DMS53 (cell line): ENCODE measurements at places on chromosomes 2 and 18.

DNA sequence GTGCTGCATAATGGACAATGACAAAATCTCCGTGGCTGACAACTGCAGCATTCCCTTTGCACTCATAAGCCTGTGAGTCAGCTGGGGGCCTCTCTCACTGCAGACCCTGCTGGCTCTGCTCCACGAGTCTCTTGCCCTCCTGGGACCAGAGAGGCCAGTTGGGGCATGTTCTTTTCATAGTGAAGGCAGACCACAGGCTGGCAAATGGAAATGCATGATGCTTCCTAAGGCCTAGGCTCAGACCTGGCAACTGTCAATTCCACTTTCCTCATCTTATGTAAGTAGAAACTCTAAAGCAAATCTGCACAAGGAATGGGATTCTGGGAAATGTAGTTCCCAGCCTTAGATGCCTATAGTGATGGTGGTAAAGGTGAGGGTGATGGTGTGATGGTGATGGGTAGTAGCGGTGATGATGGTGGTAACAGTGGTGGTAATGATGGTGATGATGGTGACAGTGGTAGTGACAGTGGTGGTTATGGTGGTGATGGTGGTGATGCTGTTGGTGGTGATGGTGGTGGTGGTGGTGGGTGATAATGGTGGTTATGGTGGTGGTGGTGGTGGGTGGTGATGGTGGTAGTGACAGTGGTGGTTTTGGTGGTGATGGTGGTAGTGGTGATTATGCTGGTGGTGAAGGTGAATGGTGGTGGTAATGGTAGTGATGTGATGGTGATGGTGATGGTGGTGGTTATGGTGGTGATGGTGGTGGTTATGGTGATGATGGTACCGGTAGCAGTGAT is 185.8 kb upstream of the ARL4C start:
- peak; percentile 7 for DNase-seq

DNA sequence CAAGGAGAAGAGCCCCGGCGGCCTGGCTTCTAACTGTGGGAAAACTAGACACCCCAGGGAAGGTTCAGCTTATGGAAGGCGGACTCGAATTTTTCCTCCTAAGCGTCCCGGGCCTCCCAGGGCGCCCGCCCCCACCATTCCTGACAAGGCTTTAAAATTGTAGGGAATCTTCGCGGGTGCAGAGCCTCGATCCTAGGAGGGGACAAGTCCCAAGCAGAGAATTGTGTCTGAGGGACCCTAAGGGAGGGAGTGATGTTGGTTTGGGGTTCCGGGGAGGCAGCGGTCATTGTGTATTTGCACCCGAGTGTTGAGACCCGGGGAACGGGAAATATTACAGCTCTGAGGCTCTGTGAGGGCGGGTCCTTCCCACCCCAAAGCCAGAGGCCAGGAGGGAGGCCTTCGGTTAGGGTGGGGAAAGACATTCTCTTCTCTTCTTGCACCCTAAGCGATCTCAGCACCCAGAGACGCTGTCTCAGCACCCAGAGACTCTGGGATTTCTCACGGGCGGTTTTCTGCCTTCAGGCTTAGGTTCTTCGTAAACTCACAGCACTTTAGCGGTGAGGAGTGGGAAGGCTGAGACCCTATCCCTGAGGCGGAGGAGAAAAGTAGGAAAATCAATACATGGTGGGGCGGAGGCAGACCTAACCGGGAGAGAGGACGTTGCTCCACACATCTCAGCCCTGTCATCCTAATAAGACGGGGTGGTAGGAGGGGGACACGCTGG is 7.6 kb downstream of the OSR1 start:
- no peak for DNase-seq

- DNase-seq, result no peak
These were observed 75.1 kb downstream of the MBD5 start for GRCh38 chr2:148096012-148096411.

GRCh38 chr2:9950521-9951271 is 797 bp upstream of the GRHL1 start:
- DNase-seq, result peak; percentile 81

DNA sequence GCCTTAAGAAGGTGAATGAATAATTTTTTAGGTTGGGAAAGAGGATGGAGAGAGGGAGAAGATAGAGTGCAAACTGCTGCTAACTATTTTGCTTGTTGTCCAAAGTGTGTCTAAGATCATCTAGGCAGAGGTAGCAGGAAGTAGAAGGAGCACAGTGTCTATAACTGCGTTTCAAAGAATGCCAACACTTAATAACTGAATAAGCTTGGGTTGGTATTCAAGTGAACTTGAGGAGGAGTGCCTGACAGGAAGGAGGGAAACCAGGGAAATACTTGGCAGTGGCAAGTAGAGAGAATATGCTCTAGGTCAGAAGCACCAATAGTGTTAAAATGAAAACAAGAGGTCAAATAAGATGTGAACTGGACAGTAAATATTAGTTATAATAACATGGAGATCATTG is 155.9 kb downstream of the DPP10 start:
- no peak for DNase-seq

GRCh38 chr2:109300582-109300981 is 171.6 kb downstream of the SH3RF3 start:
- no peak for DNase-seq

DNA sequence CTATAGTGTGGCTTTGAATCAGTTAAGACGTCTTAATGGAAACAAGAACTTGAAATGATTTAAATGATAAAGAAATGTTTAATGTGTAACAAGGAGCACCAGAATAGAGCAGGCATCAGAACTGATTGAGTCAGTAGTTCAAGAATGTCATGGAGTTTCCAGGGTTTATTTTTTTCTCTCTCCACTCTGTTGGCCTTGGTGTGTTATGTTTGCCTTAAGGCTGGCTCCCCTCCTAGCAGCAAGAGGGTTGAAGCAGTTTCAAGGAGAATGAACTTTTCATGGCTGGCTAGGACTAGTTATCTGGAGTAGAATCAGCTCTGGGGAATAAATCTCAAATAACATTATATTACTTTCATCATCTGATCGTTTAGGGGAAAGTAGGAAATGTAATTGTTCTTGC is 13.4 kb upstream of the GLS start:
- DNase-seq, result no peak

GRCh38 chr18:23861805-23862470 is 152.6 kb upstream of the TTC39C start:
- no peak for DNase-seq

GRCh38 chr2:200845194-200845593 is 19.3 kb downstream of the CLK1 start:
- DNase-seq, result no peak

- DNase-seq, result no peak
These were observed 28.9 kb upstream of the CNOT11 start for GRCh38 chr2:101223814-101224231.

- DNase-seq, result no peak
These were observed 42.0 kb downstream of the SP140 start for GRCh38 chr2:230267556-230267955.

DNA sequence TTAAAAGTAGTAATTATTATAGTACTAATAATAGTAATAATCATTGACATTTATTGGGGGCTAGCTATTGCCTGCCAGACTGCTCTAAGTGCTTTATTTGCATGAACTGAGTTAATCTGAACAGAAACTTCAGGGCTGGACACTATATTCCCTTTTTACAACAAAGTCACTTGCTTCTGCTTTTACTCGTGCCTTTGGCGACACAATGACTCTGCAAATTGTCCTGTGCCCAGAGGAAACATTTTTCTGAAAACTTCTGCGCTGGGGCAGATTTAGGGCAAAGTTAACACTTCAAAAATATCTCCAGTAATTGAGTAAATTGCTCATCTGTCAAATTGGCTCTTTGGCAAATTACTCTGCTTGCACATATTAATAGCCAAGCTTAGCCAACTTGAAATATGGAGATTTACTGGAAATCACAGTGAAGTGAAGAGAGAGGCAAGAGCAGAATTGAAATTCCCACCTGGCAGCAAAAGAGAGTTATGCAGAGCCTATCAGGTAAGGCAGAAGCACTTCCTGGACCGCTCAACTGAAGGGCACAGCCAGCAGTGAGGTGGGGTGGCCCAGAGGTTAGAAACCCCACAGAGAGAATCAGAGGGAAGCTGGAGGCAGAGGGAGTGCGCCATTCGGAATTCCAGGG is 36.3 kb downstream of the BMP10 start:
- DNase-seq, result no peak

DNA sequence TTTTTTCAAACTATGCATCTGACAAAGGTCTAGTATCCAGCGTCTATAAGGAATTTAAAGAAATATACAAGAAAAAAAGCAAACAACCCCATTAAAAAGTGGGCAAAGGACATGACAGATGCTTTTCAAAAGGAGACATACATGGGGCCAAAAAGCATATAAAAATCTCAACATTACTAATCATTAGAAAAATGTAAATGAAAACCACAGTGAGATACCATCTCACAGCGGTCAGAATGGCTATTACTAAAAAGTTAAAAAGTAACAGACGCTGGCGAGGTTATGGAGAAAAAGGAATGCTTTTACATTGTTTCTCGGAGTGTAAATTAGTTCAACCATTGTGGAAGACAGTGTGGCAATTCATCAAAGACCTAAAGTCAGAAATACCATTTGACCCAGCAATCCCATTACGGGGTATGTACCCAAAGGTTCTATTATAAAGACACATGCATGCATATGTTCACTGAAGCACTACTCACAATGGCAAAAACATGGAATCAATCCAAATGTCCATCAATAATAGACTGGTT is 643.1 kb upstream of the LRRTM1 start:
- no peak for DNase-seq

DNA sequence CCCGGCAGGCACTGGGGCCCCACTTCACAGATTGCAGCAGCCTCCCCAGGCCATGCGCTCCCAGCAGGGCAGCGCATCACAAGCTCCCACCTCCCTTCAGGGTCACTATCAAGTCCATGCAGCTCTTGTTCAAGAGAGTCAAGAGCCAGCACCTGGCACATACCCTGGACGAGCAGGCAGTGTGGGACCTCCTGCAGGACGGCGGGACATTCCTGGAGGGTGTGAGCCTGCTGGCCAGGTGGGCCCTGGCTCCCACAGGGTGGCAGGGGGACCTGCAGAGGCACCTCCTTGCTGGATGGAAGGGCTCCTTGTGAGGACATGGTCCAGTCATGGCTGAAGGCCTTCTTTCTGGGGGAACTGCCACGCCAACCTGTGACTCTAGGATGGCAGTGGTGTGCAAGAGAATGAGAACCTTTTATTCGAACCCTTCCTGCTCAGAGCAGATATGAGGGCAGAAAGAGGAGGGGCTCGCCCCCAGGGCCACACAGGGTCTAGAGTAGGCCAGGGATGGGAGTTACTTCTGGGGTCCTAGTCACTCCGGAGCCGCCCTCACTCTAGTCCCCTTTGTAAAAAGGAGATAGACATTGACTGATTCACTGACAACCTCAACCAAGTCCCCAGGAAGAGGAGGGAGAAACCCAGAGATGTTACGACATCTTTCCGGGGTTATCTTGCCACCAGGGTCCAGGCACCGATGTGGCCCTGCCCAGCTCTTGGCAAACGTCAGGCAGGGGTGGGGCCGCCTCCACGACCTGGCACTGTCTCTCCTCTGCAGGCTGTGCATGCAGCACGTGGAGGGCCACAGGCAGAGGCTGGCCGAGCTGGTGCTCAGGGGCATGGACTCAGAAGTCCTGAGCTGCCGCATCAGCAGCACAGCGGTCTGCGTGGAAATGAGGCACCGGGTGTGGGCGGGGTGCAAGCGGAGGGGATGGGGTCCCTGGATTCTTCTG is 31.3 kb downstream of the HJURP start:
- no peak for DNase-seq

- no peak for DNase-seq
These were observed 7.2 kb upstream of the MFF start for GRCh38 chr2:227317834-227318233.

DNA sequence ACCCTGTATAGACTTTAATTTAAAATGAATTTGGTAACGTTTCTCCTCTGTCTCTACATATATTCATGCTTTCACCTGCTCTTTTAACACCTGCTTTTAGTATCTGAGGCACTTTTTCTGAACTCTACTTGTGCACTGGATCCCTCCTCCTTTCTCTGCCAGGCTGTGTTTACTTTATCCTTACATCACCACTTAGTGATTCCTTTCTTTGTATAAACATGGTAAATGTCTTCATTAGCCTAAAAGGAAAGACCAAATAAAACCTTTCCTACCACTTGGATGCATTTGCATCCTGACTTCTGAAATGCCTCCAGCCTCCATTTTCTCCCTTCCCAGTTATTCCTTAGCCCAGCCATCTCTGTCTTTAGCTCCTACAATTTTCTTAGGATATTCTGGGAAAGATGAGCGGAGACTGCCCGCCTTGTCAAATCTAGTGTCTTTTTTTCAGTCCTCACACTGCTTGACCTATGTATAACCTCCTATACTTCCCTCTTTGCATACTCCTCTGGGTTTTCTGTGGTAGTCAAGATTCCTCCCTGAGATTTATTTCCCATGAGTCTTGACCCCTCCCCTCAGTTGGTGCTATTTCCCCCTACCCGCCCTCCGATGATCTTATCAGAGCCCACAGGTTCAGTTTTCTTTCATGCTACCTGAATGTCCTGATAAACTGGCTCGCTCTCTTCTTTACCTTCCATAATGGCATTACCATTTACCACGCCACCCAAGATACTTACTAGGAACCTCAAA is 44.8 kb downstream of the REL start:
- DNase-seq, result peak; percentile 79

GRCh38 chr2:62151306-62151638 is 44.6 kb upstream of the B3GNT2 start:
- DNase-seq, result no peak

DNA sequence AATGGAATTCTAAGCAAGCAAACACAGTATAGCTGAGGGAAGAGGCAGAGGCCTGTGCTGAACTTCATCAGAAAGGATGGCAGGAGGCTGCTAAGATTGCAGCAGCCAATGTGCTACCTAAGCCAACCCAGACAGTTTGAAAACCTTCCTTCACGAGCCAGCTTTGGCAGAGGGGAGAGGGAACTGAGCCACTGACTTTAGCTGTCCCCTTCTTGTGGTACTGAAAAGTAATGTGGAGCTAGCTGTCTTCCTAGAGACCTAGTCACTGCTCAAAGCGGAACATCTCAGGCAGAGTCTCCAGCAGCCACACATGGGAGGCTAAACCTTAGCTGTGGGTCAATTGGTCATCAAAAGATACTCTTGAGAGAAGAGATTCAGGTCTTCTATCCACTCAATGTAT is 419.0 kb downstream of the FBXO15 start:
- DNase-seq, result no peak

DNA sequence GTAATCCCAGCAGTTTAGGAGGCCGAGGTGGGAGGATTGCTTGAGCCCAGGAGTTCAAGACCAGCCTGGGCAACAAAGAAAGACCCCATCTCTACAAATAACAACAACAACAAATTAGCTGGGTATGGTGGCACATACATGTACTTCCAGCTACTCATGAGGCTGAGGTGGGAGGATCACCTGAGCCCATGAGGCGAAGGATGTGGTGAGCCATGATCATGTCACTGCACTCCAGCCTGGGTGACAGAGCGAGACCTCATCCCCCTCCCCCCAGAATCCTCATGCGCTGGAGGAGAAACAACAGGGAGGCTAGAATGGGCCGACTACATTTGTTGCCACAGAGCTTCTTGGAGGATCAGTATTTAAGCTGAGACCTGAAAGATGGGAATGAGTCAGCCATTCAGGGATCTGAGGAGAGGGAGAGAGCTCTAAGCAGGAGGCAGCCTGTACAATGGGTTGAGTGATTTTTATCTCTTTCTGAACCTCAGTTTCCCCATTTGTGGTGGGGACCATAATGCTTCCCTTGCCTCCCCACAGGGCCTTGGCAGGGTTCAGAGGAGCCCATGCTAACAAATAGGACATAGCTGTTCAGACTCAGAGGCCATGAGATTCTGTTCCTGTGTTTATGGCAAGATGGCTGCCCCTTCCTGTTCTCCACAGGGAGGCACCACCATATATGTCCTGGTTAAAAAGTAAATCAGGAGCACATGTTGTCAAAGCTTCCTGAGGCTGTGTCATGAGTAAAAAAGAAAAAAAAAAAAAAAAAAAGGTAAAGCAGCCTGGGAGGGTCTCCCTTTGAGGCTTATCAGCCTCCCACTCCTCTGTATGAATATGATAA is 131.4 kb upstream of the HAAO start:
- no peak for DNase-seq
